ENCODE measurements at places on chromosomes 5 and 9.

- DNase-seq: peak; percentile 34
These were observed at the start of gene CERCAM for GRCh38 chr9:128420651-128421481. Gene CERCAM, plus strand, starts transcription at chr9:128420857. Its CDS starts 21 bp downstream, at chr9:128420878.

GRCh38 chr5:69292306-69292705 is 40.3 kb downstream of the CCDC125 start:
- DNase-seq: no peak

GRCh38 chr5:181053488-181054121 is 13.5 kb downstream of the BTNL9 start:
- DNase-seq: no peak

- DNase-seq: no peak
These were observed 1.2 kb upstream of the SLC25A48 start for GRCh38 chr5:135832941-135833920.

- no peak for DNase-seq
These were observed 57.9 kb upstream of the GARNL3 start for GRCh38 chr9:127206666-127207065.

GRCh38 chr5:126248611-126249010 is 174.6 kb upstream of the GRAMD2B start:
- DNase-seq: no peak

- no peak for DNase-seq
These were observed 118.7 kb downstream of the DROSHA start for GRCh38 chr5:31413030-31413812.

GRCh38 chr5:132065351-132065937 is 5.0 kb downstream of the IL3 start:
- no peak for DNase-seq

GRCh38 chr9:119078015-119078414 is 291.2 kb downstream of the BRINP1 start:
- DNase-seq: no peak

GRCh38 chr5:38816083-38817030 is 29.5 kb upstream of the OSMR start:
- DNase-seq: no peak

DNA sequence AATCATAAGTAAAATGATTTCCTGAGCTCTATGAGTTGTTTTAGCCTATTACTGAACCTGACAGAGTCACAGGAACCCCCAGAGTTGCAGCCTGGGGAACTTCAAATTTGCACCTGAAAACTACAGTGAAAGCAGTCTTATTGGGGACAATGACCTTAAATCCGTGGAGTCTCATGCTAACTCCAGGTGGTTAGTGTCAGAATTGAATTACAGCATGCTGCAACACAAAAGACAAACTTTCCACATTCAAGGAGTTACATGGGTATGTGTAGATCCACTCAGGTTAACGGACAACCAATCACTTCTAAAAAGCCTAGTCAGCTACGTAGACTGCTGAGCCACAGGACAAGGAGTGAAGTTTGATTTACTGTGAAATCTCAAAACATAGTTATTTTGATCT is 49.7 kb downstream of the PLPP1 start:
- DNase-seq: no peak

- DNase-seq: no peak
These were observed 899.9 kb downstream of the TAF11L14 start for GRCh38 chr5:18534119-18534518.

GRCh38 chr5:143908959-143909358 is 97.0 kb downstream of the HMHB1 start:
- no peak for DNase-seq

- DNase-seq: no peak
These were observed 19.8 kb downstream of the RBM27 start for GRCh38 chr5:146223179-146223578.

DNA sequence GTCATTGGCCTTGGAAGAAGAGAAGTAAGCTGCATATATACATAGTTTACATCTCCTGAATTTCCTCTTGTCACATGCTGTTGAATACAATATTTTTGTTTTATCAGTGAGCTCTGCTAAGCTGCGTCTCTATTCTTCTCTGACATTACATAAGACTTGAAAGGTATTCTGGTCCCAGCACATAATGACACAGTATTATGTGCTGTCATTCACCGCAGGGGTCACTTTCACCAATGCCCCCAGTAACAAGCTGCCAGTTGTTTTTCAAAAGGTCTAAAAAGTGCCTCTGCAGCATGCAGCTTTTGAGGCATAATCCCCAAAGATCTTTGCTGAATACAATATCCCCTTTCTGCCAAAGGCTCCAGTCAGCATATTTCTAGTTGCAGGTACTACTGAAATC is 349.0 kb upstream of the FAM174A start:
- no peak for DNase-seq
